ENCODE measurements at places on chromosomes 6 and 20.

GRCh38 chr6:38445336-38445735 is 194.4 kb downstream of the BTBD9 start:
- no peak for DNase-seq

DNA sequence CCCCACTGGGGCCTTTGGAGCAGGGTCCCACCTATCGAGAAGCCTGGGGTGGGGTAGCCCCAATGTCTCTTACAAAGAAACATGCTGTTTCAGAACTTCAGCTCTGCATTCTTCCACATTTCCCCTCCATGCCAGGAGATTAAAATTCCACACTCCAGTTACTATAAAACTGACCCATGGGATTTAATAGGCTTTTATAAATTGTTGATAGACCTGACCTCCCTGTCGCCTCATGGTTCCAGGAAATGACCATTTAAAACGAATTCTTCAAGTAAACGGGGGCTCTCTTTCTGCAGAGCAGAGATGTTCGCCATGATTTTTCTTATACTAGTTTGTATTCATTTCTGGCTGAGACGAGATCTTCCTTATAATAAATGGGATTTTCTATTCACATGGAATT is 19.3 kb downstream of the RIN2 start:
- DNase-seq, result no peak

- no peak for DNase-seq
Measured at GRCh38 chr20:39645131-39645530, 683.0 kb downstream of the DHX35 start.

GRCh38 chr20:57408131-57408530 is 16.9 kb downstream of the RBM38 start:
- no peak for DNase-seq

- DNase-seq, result no peak
Measured at GRCh38 chr6:135503703-135504475, 6.3 kb upstream of the AHI1 start.

DNA sequence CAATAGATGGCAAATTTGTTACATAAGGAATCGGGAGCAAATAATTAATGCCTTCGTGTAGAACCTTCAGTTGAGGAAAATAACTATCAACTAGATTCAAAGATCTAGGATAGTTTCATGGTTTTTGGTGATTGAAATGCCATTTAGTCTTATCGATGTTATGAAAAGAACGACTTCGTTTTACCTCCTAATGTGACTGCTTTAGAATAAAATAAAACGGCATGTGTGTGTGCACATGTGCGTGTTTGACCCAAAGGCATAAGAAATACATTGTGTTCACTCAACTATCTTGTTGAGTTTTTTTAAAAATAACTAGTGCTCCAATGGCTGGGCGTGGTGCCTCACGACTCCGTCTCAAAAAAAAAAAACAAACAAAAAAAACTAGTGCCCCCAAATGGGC is 37.6 kb downstream of the ZBTB2 start:
- DNase-seq, result no peak

- no peak for DNase-seq
Measured at GRCh38 chr6:42128460-42129359, 13.7 kb downstream of the C6orf132 start.

- no peak for DNase-seq
Measured at GRCh38 chr6:30591008-30591407, 19.8 kb downstream of the ABCF1 start.

GRCh38 chr6:40996591-40997233 is 42.3 kb downstream of the UNC5CL start:
- no peak for DNase-seq

- no peak for DNase-seq
Measured at GRCh38 chr6:157982102-157982562, 469 bp downstream of the SYNJ2 start.

DNA sequence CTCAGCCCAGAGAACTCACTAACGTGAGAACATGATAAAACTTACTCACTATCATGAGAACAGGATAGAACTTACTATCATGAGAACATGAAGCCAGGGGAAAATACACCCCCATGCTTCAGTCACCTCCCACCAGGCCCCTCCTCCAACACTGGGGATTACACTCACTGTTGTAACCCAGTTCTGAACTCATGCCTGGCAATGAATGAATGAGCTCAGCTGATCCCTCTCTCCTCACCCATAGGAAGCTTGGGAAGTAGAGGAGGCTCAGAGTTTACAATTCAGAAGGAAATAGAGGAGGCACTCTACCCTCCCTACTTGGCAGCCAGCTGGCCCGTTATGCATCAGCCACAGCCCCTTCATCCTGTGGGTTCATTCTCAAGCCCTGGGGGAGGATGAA is 102.5 kb downstream of the EYA2 start:
- DNase-seq, result no peak

- no peak for DNase-seq
Measured at GRCh38 chr6:28976677-28977076, 28.4 kb downstream of the ZNF311 start.

DNA sequence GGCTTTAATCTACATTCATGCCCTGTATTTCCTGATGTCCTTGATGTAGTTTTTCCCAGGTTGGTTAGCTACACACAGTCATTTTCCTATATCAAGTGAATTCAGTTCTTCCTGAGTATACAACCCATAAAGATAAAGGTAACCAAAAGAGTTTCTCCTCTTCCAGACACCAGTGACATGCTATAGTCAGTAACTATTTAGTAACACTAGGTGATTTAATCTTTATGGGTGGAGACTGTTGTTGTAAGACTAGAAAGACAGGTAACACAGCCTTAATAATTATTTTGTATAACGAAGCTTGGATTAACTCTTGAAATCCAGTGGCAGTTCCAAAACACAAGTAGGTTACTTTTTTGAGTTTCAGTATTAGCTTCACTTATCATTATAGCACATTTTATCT is 17.6 kb downstream of the MCUR1 start:
- DNase-seq, result no peak

GRCh38 chr20:38885357-38885756 is 40.9 kb upstream of the FAM83D start:
- DNase-seq, result no peak

GRCh38 chr20:56572172-56572571 is 39.1 kb downstream of the FAM209B start:
- DNase-seq, result no peak

GRCh38 chr6:75180864-75181263 is 25.0 kb downstream of the COL12A1 start:
- DNase-seq, result no peak

DNA sequence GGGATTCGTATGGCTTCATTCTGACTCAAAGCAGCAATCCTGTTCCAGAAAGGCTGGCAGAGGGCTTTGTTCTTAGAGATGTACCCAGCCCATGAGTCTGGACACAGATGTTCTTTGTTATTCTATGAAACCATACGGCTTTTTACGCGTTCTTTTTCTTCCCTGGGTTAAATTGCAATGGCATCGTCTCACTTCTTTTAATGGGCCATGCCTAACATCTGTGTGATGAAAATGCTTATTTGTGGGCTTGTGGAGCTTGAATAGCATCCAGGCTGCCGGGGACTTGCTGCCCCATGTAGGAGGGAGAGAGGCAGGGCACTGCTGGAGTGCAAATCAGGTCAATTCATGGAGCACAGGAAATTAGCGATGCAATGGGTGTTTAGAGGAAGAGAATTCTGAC is 19.4 kb downstream of the FAM50B start:
- DNase-seq, result no peak

DNA sequence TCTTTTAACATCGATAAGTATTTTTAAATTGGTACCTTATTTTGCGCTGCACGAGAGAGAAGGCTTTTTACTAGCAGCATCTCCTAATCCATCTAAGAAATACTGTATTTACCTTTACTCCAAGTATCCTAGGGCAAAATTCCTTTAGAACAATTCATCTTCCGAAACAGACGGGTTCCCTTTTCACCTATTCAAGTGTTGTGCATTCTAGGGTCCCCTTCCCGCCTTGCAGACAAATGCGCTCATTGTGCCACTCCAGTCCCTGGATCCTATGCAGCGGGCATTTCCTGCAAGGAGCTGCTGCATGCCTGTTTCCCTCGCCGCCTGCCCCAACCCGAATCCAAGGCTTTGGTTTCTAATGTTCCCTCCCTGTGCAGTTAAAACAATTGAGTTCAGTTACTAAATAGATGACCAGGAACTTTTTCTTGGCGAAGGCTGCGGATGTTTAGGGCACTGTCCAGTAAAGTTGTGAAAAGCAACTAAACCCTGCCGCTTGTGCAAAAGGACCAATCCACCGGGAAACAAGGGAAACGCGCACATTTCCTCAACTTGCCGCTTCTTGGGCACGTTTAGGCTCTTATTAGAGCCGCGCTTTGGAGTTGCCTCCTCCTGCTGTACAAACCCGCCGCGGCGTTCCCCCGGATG is 556 bp upstream of the SCAF8 start:
- no peak for DNase-seq

DNA sequence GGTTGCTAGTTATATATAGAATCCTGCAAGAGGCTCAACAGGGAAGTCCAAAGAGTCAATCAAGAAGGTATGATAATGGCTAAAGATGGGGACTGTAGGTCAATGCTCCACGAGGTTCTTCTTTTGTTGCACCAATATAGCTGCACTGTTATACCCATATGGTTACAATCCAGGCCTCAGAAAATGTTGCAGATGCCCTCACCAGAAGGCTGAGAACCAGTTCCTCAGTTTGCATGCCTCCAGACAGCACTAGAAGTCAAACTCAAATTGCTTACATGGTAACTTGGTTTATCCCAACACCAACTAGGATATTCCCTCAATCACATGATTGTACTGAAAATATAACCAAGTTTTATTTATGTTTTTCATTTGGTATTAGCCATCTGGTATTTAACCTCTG is 12.1 kb downstream of the EEF1A1 start:
- no peak for DNase-seq

DNA sequence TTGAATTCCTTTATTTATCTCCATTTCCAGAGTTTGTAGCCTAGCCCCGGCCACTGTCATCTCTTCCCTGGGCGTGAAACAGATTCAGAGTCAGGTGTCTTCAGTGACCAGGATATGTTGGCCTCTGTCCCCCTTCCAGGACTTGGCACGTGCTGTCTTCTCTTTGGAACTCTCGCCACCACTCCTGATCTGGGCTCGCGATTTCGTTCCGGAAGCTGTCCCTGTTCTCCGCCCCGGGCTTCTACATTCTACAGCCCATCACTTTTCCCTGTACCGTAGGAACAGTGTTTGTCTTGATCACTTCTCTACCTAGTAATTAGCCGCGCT is 739 bp downstream of the GSS start:
- no peak for DNase-seq

DNA sequence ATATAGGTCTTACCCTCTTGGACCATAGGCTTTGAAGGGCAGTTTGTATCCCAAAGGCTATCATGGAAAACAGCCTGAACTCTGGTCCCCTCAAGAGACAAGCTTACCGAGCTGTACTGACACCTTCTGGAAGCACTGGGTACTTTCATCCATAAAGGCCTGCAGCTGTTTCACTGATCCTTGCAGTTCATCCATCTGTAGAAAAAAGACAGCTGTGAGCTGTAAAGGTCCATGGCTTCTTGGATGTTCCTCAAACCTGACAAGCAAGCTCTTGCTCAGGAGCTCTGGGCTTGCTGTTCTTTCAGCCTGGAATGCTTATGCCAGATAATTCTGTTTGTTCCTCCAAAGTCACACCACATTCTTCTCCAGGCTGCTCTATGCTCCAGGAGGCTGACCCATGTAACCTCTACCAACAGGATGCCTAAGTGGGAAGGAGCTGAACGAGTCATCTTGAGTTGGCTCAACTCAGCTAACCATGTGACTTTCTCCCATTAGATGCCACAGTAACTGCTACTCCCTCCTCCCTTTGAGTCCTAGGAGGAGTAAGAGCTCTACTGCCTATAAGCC is 8.8 kb upstream of the NDRG3 start:
- no peak for DNase-seq

DNA sequence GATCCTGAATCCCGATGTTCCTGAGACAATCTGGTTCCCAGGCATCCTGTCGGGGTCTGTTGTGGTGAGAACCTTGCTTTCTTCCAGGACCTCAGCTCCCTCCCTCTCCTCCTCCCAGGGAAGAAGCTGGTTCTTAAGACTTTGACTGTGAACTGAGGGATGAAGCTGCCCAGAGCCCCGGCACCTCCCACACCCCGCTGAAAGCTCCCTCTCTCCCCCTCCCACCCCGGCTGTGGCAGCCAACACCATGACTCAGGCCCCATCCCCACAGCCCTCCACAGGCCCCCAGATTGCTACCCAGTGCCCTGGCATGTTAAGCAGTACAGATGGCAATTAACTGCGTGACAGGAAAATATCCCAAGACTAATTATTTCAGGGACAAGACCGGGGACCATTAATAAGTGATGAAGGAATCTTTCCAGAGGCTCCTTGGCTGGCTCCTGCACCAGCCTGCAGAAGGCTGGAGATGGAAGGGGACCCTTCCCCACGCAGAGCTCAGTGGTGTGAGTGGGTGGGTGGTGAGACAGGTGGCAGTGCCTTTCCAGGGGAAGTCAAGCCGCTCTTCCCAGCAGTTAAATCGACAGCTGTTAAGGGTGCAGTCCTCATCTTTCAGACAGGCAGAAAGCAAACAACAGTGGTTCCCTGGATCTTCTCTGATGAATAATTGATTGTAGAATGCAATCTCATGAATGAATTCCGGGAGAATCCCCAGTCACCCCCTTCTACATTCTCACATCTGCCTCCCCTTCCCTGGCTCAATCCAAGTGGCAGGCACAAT is 237.9 kb downstream of the LRFN2 start:
- DNase-seq, result no peak

GRCh38 chr6:151018911-151019782 is 153.6 kb downstream of the MTHFD1L start:
- no peak for DNase-seq

- DNase-seq, result no peak
Measured at GRCh38 chr6:135884136-135884535, 32.6 kb downstream of the PDE7B start.

- no peak for DNase-seq
Measured at GRCh38 chr20:62571669-62572344, 70.5 kb upstream of the SLCO4A1 start.

DNA sequence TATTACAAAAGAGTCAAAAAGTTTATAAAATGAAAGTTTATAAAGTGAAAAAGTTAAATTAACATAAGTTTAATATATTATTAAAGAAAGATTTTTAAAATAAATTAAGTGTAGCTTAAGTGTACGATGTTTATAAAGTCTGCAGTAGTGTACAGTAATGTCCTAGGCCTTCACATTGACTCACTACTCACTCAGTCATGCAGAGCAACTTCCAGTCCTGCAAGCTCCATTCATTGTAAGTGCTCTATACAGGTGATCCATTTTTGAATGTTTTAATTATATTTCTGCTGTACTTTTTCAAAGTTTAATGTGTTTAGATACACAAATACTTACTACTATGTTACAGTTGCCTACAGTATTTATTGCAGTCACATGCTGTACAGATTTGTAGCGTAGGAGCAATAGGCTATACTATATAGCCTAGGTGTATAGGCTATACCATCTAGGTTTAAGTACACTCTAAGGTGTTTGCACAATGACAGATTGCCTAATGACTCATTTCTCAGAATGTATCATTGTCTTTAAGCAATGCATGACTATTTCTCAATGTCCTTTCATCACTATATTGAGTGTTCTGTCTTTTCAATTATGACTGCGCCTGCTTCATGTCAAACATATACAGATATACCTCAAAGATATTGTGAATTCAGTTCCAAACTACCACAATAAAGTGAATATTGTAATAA is 1110.3 kb upstream of the MAP3K7 start:
- DNase-seq, result no peak

- DNase-seq, result no peak
Measured at GRCh38 chr6:168877821-168878282, 375.8 kb downstream of the THBS2 start.

- DNase-seq, result no peak
Measured at GRCh38 chr20:32132911-32133549, 23.5 kb downstream of the TM9SF4 start.
